Aorta (tissue), 5 donors: ENCODE measurements at places on chromosomes 7 and 10. TPM values are rescaled to one million over a fixed set of nuclear protein-coding genes. Genes with fewer than 3 reads are reported as not detected.
A peak's percentile ranks its signal among the peaks of the same experiment; 100 is the strongest.

HABP2 gene
- total RNA-seq = not detected

FAM25G gene
- not detected for total RNA-seq

MARVELD1 gene
- total RNA-seq = 92.4 TPM

SFMBT2 gene
- 20.3 TPM for total RNA-seq

C10orf53 gene
- total RNA-seq = not detected

TRPV5 gene
- total RNA-seq = not detected

IL15RA gene
- 19.0 TPM for total RNA-seq

MKX gene
- 6.6 TPM for total RNA-seq

DNA sequence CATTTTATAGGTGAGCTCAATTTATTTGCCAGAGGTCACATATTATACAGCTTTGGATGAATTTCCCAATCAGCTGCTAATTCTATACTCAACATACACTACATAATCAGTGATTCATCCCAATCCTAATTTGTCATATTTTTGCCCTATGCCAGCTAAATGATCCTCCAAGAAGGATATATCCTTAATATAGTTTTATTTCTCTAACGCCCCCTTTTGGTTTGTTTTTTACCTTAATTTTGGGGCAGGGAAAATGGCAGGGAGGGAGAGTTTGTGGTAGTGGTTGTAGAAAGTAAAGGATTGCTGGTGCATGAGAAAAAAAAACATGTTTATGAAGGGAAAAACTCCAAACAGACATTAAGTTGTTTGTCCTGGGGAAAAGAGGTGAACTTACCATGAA, 31.9 kb downstream of the WASL start:
- DNase-seq = no peak

DNA sequence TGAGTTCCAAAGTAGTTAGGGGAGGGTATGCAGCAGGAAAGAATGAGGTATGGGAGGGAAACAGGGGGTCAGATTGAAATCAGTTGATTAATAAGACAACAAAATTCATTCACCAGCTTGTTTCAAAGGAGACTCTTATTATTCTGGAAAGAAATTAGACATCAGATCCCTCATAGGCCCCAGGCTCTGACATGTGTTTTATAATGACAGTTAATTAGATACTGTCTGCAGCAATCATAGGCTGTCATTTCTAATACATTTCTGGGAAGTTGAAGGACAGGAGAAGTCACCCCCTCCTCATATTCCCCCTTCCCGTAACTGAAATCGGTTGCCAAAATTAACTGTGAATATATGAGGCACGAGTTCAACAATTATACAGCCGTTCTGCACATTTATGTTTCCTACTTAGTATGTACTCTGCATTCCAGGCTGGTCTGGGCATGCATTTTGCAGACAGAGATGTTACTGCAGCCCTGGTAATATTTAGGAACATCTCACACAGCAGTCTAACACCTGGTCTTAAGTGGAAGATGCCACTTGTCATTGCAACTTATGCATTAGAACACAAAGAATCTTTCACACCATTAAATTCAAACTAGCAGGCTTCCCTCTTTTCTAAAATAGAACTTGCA, 355.2 kb upstream of the LRGUK start:
- DNase-seq = no peak

GRCh38 chr10:118271671-118272070, 70.5 kb downstream of the FAM204A start:
- DNase-seq = no peak

- DNase-seq = no peak
Measured at GRCh38 chr7:5838761-5839500, 41.7 kb upstream of the OCM start.

GRCh38 chr7:133053321-133053891, 28.5 kb downstream of the CHCHD3 start:
- no peak for DNase-seq

DNA sequence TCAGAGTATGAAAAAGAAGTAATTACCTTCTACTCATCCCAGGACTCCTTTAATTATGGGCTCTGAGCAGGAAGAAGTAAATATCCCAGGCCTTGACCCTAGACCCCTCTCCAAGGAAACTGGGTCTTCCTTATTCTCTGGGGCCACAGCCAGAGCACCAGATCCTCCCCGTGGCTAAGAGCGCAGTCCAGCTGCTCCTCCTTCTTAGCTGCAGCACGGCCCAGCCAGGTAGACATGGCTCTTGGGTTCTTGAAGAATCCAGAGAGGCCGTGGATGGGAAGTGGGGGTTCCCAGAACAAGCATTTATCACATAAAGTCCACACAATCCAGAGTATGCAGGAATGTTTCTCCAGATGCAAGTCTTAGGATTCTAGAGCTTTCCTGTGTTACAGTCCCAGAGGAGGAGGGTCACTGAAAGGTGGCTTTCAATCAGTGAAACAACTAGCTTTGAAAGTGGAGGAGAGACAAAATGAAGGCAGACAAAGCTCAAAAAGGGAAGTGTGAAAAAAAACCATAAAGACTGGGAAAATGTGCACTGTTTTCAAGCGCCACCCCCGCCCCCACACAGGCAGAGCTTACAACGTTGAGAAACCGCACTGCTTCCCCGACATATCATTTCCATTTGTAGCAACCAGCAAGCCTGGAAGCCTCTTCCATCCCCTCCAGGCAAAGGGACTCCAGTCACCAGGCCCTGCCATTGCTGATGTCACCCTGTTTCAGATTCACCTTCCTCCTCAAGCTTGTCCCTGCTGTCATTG, 396.5 kb upstream of the MKI67 start:
- no peak for DNase-seq

- DNase-seq = no peak
Measured at GRCh38 chr7:152076324-152076821, 50.9 kb downstream of the GALNT11 start.

DNA sequence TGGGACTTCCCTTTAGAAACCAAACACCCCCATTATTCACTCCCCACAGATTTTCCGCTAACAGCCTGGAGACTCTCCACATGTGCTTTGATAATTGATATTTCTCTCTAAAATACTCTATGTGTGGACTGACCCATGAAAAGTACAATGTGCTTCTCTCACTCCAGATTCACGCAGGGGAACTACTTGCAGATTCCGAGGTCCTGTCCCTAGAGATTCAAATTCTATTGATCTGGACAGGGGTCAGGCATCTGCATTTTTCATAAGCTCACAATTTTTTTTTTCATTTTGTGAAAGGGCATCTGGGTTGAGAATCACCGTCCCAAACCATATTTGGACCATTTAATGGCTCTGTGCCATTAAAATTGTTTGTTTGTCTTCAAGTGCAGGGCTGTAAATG, 98.7 kb downstream of the CALCR start:
- DNase-seq = no peak

GRCh38 chr10:1807196-1807595, 69.9 kb upstream of the ADARB2 start:
- no peak for DNase-seq

DNA sequence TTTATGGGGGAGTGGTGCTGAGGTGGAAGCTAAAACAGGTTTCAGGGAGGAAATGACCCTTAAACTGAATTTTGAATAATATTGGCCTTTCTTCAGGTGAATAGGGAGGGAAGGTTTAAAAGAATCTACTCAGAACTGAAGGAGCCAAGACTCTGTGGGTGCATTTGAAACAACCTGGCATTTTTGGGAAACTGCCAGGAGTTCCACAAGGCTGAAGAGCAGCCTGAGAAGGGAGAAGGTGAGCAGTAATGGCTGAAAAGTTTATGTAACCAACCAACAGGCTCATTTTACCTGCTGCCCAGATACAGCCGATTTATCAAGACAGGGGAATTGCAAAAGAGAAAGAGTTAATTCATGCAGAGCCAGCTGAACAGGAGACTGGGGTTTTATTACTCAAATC, 4.0 kb upstream of the PANK1 start:
- DNase-seq = no peak

GRCh38 chr7:1548944-1549343, 7.1 kb downstream of the TMEM184A start:
- no peak for DNase-seq

DNA sequence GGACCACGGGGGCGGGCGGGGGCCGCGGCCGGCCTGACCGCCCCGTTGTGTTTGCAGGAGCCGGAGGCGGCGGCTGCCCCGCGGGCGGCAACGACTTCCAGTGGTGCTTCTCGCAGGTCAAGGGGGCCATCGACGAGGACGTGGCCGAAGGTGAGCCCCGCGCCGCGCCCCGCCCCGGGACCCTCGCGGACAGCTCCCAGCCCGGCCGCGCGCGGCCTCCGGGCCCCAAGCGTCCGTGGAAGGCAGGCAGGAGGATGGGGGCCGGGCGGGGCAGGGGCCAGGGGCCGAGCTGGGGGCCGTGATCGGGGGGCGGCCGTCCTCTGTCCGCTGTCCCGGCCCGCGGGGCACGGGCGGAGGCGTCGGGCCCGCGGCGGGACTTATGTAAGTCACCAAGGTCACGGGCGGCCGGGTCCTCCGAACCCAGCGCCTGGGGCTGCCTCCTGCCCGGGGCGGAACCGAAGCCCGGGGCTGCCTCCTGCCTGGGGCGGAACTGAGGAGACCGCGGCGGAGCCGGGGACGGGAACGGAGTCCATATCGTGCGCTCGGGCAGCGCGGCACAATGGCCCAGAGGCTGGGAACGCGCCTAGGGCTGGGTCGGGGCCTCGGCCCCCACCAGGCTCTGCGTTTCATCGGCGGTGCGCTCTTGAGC, 497 bp downstream of the PPP2R2D start:
- peak; percentile 68 for DNase-seq

DNA sequence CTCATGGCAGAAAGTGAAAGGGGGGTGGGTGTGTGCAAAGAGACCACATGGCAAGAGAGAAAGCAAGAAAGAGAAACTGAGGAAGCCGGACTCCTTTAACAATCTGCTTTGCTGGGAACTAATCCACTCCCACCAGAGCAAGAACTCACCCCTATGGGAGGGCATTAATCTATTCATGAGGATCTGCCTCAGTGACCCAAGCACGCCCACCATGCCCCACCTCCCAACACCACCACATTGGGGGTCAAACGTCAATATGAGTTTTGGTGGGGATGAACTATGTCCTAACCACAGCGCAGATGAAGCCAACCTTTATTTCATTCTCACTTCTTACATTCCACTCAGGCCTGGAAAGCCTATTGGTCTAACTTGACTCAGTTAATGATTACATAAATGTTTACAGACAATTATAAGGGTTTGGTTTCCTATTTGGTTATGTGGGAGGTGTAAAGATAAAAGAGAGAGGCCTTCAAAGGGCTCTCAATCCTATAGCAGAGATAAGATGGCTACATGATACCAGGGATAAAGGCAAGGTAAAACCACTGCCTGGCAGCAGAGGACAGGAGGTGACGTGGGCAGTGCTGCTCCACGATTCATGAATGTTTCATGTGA, 601.8 kb downstream of the PARD3 start:
- no peak for DNase-seq

- DNase-seq = peak; percentile 80
Measured at GRCh38 chr7:101527844-101528667, 101.0 kb downstream of the MYL10 start.
